ENCODE measurements at places on chromosomes 1 and 21.

DNA sequence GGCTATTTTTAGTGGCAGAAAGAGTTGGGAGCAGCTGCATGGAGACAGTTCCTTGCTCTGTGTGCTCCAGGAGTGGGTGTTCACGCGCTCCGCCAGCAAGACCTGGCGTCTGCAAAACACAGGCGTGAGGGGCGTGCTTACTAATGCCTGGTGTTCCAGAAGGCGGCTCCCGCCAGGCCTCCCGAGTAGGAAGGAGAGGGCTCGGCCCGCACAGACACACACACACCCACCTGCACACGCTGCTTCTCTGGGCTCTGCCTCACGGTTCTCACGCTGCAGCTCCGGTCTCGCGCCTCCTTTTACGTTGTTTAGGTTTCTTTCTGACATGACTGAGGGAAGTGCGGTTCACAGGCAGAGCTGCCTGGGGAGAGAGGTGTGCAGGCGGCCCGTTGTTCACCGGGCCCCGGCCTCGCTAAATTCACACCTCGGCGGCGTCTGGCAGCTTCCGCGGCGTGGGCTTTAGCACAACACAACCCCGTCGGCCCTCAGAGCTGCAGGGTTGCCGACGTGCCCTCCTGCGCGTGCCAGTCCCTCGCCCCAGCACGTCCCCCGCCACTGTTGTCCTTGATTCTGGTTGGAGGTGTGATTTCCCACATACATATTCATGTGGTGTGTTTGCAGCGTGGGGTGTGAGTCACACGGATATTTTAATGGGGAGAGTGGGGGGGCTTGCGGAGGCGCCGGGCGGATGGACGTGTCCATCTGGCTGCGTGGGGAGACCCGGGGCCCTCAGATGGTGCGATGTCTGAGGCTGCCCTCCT is 77.0 kb downstream of the SKI start:
- no peak for DNase-seq

DNA sequence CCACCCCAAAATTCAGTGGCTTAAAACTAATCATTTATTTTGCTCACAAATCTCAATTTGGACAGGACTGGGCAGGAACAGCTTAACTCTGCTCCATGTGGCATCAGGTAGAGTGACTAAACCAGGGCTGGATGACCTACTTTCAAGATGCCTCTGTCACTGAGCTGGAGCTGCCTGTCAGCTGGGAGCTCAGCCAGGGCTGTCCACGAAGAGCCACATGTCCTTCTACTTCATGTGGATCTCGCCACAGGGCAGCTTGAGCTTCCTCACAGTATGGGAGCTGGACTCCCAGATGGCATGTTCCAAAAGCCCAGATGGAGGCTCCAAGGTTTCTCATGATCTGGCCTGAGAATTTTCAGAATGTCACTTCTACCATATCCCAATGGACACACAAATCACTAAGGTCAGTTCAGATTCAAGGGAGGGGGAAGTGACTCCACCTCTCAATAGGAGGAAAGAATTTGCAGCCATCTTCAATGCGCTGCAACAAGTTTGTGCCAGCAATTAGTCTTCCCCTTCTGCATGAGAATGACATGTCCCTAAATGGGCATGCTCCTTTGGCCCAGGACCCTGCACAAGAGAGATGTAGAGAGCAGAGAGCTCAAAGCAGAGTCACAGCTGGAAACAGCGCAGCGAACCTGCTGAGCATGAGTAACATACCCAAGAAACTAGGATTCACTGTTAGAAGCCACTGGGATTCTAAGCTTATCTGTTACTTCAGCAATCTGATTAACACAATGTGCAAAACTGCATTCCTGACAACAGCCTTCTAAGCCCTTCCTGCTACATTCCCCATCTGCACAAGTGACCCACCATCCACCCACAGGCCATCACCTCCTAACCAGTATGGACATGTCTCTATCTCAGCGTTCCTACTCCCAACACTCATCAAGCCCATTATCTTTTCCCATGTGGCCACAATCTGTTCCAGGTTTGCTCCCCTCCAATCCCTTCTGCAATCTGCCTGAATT is 17.0 kb downstream of the HLCS start:
- no peak for DNase-seq

DNA sequence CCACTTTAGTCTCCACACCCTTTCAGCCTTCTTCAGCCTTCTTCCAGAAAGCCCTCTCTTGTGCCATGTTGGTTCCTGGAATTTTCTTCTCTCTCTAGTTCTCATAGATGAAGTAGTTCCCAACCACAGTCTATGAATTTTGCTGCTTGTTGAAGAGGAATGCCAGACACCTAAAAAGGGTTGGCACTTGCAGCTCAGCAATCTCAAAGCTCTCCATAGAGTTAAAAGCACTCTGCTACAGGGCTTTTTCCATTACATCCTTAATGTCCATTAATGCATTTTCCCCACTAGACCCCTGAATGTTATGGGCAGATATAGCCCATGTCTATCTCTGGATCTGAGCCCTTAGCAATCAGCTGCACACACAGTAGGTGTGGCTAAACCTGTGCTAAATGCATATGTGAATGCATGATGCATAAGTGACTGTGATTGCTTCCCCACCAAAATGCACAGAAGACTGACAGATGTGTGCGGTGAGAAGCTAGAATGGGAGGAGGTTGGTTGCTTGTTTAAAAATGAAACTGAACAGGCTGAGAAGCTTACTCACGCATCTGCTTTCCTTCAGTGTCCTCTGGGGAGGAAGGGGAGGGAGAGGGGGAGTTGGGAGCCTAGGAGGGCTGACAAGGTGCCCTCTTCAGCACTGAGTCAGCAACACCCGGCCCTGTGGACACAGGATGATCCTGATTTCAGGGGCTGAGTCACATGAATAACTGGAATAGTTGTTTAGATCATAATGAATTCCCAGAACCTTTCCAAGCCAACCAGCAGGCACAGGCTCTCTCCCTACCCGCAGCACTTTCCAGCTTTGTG is 146.1 kb upstream of the FGGY start:
- peak; percentile 97 for DNase-seq

DNA sequence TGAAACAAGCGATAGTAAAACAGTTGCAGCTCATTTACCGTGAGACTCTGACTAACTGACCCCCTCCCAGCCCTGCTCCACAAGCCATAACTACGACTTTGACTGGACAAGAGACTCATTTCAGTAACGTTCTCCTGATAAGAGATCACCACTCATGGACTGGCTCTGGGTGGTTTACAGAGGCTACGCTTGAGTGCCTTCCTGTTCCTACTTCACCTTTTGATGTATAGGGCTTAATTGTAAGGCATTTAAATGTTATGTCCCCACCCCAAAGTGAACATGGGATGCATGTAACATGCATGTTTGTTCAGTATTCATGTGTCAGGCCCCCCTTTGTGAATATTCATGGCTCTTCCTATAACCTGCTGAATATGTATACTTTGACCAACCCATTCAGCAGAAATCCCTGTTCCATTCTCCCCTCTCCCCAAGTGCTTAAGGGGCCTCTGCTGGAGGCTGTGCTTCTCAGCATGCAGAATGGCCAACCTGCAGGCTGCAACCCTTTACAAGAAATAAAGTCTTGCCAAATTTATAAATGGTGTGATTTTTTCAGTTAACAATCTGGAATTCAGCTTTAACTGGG is 50.7 kb upstream of the SPOCD1 start:
- DNase-seq, result no peak

DNA sequence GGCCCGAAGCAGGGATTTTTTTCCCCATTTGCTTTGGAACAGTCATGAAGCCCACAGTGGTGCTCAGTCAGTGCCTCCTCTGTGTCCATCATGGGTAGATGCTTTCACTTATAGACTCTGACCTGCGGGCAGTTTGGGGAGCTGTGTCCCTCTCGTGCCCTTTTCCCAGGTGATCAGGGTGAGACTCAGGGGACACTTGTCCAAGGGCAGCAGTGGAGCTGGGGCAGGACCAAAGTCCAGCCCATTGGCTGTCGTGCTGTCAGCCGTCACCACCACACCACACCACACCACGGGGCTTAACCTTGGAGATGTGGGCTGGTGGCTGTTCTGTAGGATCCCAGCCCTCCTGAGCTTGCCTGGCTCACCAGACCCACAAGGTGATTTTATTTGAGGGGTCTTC is 34.9 kb downstream of the SIM2 start:
- DNase-seq, result no peak

GRCh38 chr1:89363638-89364536 is at the start of gene GBP6:
TSS of gene GBP6 (plus strand) at chr1:89364059. CDS start at chr1:89368552, 4,493 bp downstream.
- DNase-seq, result no peak

GRCh38 chr1:5109633-5110032 is 455.2 kb downstream of the AJAP1 start:
- no peak for DNase-seq

DNA sequence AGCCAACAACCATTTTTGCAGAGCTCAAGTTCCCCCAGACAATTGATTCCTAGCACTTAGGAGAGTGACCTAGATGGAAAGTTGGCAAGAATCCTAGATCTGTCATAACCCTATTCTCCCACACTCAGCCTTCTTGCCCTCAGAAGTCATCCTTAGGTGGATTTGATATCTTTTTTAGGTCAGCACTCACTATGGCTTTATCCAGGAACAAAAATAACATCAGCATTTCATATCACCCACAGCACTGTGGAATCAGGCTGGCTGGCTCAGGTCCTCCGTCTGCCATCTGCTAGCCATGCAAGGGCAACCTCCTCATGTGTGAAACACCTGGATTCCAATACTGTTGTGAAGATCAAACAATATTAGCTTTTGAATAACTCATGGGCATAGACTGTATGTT is 6.0 kb downstream of the DPT start:
- no peak for DNase-seq

All from smooth muscle cell of the brain vasculature (primary cell).